ENCODE measurements at places on chromosomes 2 and 18. TPM values are rescaled to one million over a fixed set of nuclear protein-coding genes. Genes with fewer than 3 reads are reported as not detected.

DNA sequence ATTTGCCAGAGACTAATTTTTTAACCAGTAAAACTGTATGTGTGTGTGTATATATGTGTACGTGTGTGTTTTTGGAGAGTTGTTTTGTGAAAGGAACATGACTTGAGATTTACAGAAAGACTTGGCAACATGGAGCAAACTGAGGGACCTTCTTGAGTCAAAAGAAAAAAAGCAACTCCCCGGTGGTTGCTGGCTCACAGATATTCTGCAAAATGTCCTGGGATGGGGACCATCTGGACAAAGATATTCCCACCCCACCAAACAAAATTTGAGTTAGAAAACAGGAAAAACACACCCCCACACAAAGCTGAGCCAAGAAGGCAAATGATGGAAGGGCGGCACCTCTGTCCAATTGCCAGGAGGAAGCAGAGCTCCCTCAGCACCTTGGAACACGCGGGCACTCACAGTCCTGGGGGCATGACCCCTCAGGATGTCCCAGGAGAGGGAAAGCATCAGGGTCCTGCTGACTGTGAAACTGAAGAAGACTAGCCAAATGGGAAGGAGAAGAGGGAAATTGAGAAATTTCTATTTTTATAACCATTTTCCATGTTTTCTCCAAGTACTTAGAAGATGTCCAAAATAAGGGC lies 290.2 kb upstream of the ACVR2A start:
- DNase-seq: no peak
- H3K27me3 ChIP-seq: no peaks in the 10 kb centered on the region
- no peaks in the 10 kb centered on the region for H3K4me1 ChIP-seq
- H3K36me3 ChIP-seq: no peaks in the 10 kb centered on the region
- H3K27ac ChIP-seq: no peak overlapping the region

GRCh38 chr2:113812204-113812603 lies 55.8 kb upstream of the SLC35F5 start:
- H3K27me3 ChIP-seq: no peaks in the 10 kb centered on the region
- no peak overlapping the region for H3K27ac ChIP-seq
- DNase-seq: no peak
- H3K4me3 ChIP-seq: no peak overlapping the region

ANKRD62 gene
- polyA plus RNA-seq: not detected

FAM161A gene
- 0.53 TPM for polyA plus RNA-seq

Measured in B cell (primary cell).